ENCODE measurements at places on chromosomes 4 and X. TPM values are rescaled to one million over a fixed set of nuclear protein-coding genes. Genes with fewer than 3 reads are reported as not detected.
A peak's percentile ranks its signal among the peaks of the same experiment; 100 is the strongest.

DNA sequence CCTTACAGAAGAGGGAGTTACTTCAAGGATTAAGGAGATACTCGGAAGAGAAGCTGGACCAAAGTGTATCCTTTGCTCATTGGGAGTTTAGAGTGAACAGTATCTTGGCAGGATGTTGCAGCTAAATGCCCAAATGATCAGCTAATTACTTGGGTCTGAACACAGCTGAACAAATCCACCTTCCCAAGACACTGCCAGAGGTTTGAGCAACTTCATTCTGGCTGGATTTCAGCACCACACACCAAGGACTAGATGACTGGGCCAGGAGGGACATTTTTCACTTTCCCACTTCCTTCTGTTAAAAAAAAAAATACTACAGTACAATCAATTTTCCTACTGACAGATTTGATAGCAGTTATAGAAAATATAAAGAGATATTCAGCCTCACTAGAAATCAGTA is 324.6 kb downstream of the MID1IP1 start:
- H3K27me3 ChIP-seq = peaks cover 2% of the 10 kb centered on the region
- no peak overlapping the region for H3K27ac ChIP-seq
- no peak overlapping the region for H3K4me3 ChIP-seq
- H3K36me3 ChIP-seq = no peaks in the 10 kb centered on the region
- DNase-seq = no peak

- H3K36me3 ChIP-seq = no peaks in the 10 kb centered on the region
- H3K27me3 ChIP-seq = no peaks in the 10 kb centered on the region
- H3K27ac ChIP-seq = no peak overlapping the region
- no peak for DNase-seq
- no peaks in the 10 kb centered on the region for H3K4me1 ChIP-seq
Observed at GRCh38 chr4:124053872-124054538, 657.4 kb downstream of the SPRY1 start.

- H3K4me3 ChIP-seq = no peak overlapping the region
- no peaks in the 10 kb centered on the region for H3K36me3 ChIP-seq
- no peak overlapping the region for H3K27ac ChIP-seq
- no peak for DNase-seq
- H3K4me1 ChIP-seq = no peaks in the 10 kb centered on the region
Observed at GRCh38 chr4:83552924-83553323, 17.0 kb downstream of the GPAT3 start.

DNA sequence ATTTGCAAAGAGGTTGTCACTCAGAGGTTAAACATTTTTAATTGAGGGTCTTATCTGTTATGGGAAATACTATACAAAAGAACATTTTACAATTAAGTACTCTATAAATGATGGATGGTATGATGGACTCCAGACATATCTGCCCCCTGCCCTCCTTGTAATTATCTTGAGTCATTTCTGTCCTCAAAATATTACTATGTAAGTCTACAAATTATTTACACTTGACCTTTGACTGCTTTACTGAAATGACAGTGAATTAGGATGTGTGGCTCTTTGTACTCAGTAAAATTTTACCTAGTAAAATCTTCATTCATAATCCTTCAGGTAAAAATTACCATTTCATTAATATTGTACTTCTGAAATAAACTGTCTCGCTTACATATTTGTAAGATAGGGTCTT is 46.5 kb downstream of the USP9X start:
- no peaks in the 10 kb centered on the region for H3K27me3 ChIP-seq
- H3K4me3 ChIP-seq = no peak overlapping the region
- peaks cover 18% of the 10 kb centered on the region for H3K36me3 ChIP-seq
- no peak for DNase-seq

- H3K27me3 ChIP-seq = no peaks in the 10 kb centered on the region
- peaks cover 14% of the 10 kb centered on the region for H3K4me1 ChIP-seq
- no peaks in the 10 kb centered on the region for H3K36me3 ChIP-seq
- H3K4me3 ChIP-seq = no peak overlapping the region
Observed at GRCh38 chr4:76581077-76581962, 146.3 kb downstream of the SHROOM3 start.

DNA sequence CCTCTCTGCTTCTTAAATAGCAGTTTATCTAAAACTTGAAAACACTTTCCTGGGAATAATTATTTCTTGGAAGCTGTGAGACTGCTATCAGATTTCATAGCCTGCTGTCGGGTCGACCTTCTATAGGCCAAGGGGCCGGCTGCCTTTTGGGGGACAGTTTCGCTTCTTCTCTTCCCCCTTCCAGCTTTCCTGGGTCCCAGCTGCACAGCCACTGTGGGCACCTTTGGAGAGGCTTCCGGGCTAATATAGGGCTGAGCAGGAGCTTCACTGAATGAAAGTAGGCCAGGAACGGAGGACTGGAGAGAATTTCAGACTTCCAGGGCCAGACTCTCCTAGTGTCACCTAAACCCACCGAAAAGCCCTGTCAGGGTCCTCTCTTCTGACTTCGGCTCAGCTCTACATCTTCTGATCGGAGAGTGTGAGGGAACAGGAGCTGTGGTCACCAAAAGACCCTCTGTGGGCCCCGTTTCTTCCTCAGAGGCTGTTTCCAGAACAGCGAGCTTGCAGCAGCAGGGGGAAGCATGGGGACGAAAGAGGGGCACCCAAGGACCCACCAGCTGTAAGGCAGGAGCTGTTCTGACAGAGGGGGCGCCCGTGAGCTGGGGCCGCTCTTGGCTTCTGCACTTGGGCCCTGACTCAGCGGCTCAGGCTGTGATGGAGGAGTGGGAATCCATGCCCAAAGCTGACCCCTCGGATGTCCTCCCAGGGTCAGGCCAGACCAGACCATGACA is 620.6 kb downstream of the BCOR start:
- no peak overlapping the region for H3K4me3 ChIP-seq
- no peaks in the 10 kb centered on the region for H3K36me3 ChIP-seq
- H3K27me3 ChIP-seq = no peaks in the 10 kb centered on the region
- DNase-seq = no peak
- peaks cover 4% of the 10 kb centered on the region for H3K4me1 ChIP-seq

DNA sequence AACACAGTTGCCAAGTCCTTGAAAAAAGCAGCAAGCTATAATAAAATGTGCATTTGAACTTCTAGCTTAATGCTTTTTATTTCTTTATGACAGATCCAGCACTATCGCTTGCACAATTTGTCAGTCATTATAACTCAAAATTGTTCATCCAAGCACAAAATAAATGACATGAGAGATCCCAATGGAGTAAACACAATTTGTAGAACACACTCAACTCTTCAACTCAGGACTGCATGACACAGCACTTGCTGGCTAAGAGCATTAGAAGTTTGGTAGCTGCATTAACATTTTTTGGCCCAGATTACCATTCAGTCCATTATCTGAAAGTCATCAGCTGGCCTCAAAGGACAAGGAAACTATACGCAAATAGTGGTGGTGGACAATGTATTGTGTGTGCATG is 530.1 kb downstream of the INPP4B start:
- H3K4me3 ChIP-seq = no peak overlapping the region
- no peak for DNase-seq
- H3K36me3 ChIP-seq = no peaks in the 10 kb centered on the region
- H3K27ac ChIP-seq = no peak overlapping the region

DNA sequence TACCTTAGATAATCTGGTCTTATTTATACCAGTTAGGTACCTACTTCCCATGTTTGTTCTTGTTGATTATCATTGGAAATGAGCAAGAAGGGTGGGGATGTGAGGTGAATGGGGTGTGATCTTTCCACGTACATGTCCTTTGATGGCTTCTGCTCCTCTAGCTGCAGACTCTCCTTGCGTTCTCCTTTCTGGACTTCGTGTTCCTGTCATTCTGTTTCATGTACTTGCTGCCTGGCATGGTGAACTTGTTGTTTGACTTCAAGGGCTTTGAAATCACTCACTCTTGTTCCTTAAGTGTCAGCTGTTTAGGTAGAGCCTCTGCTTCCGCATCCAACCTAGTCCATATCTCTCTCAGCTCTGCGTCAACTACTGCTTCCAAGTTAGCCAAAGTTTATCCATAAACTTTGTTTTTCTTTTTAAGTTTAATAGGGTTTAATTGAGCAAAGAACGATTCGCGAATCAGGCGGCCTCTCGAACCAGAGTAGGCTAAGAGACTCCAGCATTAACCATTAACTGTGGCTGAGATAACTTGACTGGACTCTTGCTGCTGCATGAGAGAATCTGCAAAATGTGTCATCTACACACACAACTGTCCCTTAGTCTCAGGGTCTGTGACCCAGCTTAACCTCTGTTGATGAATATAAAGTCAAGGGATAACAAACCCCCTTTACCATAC is 42.8 kb downstream of the FHL1 start:
- H3K4me3 ChIP-seq = no peak overlapping the region
- H3K36me3 ChIP-seq = no peaks in the 10 kb centered on the region
- peak overlapping the region; percentile 24 for H3K27ac ChIP-seq
- DNase-seq = no peak
- peaks cover 16% of the 10 kb centered on the region for H3K4me1 ChIP-seq

- H3K4me1 ChIP-seq = no peaks in the 10 kb centered on the region
- DNase-seq = no peak
- H3K36me3 ChIP-seq = no peaks in the 10 kb centered on the region
- no peak overlapping the region for H3K27ac ChIP-seq
Observed at GRCh38 chr4:18007625-18008024, 13.9 kb downstream of the LCORL start.

DNA sequence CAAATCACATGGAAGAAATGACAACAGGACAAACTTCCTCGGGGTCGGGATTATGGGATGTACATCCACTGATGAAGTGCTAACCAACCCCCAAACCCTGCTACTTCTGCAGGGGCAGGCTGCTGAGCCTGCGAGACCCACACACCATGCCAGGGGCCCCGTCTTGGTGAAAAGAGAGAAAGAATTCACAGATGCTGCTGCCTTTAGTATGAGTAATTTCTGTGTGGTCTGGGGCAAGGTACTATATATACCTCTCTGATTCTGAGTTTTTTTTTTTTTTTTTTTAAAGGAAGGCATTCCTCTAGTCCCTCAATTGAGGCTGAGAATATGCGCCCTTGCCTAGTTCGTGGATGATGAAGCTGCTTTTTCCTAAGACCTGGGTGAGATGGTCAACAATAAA is 24.8 kb downstream of the PDHA1 start:
- no peak overlapping the region for H3K4me3 ChIP-seq
- DNase-seq = no peak
- no peak overlapping the region for H3K27ac ChIP-seq
- H3K4me1 ChIP-seq = no peaks in the 10 kb centered on the region

- H3K27ac ChIP-seq = no peak overlapping the region
- H3K27me3 ChIP-seq = no peaks in the 10 kb centered on the region
- H3K4me1 ChIP-seq = no peaks in the 10 kb centered on the region
Observed at GRCh38 chr4:12173496-12173895, 744.8 kb upstream of the HS3ST1 start.

GRCh38 chr4:89268679-89269078 is 38.9 kb downstream of the GPRIN3 start:
- no peak overlapping the region for H3K4me3 ChIP-seq
- no peak overlapping the region for H3K27ac ChIP-seq
- H3K27me3 ChIP-seq = no peaks in the 10 kb centered on the region
- no peaks in the 10 kb centered on the region for H3K4me1 ChIP-seq
- DNase-seq = no peak

GRCh38 chrX:69503228-69503781 is 821 bp upstream of the NALF2 start:
- H3K27ac ChIP-seq = no peak overlapping the region
- no peaks in the 10 kb centered on the region for H3K36me3 ChIP-seq
- no peak overlapping the region for H3K4me3 ChIP-seq
- H3K4me1 ChIP-seq = no peaks in the 10 kb centered on the region
- DNase-seq = no peak

DNA sequence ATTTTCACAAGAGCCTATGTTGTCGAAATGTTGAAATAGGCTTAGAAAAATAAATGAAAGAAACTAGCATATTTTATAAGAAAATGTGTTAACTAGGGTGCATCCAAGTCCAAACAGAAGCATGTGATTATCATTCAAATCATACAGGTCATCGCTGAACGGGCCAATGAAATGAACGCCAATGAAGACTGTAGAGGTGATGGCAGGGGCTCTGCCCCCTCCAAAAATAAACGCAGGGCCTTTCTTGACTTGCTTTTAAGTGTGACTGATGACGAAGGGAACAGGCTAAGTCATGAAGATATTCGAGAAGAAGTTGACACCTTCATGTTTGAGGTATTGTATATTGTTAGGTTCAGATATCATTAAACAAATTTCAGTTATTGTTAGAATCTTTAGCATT is 9.6 kb downstream of the CYP4V2 start:
- H3K4me3 ChIP-seq = no peak overlapping the region
- H3K36me3 ChIP-seq = peaks cover 3% of the 10 kb centered on the region

DNA sequence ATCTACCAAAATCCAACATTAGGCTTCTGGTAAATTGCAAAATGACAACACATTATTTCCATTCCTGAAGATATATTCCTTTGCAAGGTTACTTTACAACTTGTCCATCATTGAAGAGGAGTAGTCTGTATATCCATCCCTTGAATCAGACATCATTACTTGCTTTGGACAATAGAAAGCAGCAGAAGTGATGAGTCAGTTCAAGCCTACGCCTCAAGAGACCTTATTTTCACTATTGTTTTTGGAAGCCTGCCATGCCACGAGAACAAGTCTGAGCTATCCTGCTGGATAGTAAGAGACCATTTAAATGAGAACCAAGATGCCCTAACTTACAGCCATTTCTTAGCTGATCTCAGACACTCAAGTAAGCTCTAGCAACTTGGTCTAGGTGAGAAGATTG is 246.0 kb upstream of the HHIP start:
- no peak overlapping the region for H3K27ac ChIP-seq
- no peak overlapping the region for H3K4me3 ChIP-seq
- no peaks in the 10 kb centered on the region for H3K27me3 ChIP-seq
- no peak for DNase-seq

GRCh38 chr4:138007572-138007971 is 234.6 kb downstream of the SLC7A11 start:
- H3K36me3 ChIP-seq = no peaks in the 10 kb centered on the region
- H3K27me3 ChIP-seq = no peaks in the 10 kb centered on the region
- no peaks in the 10 kb centered on the region for H3K4me1 ChIP-seq
- H3K27ac ChIP-seq = no peak overlapping the region
- no peak for DNase-seq
- H3K4me3 ChIP-seq = no peak overlapping the region

DNA sequence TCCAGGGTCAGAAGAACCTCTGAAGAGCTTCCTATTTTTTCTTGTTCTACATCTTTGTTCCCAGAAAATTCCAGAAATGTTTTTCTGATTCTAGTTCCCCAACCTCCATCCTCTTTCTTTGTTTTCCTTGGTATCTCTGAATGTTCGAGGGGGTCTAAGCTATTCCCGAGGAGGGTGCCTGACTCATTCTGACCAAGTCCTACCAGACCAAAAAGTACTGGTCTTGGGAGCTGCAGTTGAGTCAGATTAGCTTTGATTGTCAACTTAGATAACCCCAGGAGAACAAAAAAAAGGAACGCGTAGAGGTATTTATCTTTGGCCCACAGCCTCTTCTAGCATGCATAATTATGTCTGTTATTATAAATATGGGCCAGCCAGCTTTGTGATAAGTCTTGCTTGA is 12.1 kb upstream of the TENM3 start:
- H3K4me1 ChIP-seq = no peaks in the 10 kb centered on the region
- no peak overlapping the region for H3K4me3 ChIP-seq

GRCh38 chr4:184014301-184014700 is 109.2 kb downstream of the STOX2 start:
- no peaks in the 10 kb centered on the region for H3K27me3 ChIP-seq
- H3K4me1 ChIP-seq = peaks cover 6% of the 10 kb centered on the region
- H3K36me3 ChIP-seq = no peaks in the 10 kb centered on the region
- no peak for DNase-seq
- H3K27ac ChIP-seq = no peak overlapping the region

The NR0B1 gene
- total RNA-seq = not detected

The CITED1 gene
- total RNA-seq = not detected

The FAM47A gene
- not detected for total RNA-seq

The APLN gene
- total RNA-seq = not detected

The EFNB1 gene
- 17.8 TPM for total RNA-seq

The GRPR gene
- total RNA-seq = not detected

The SOWAHD gene
- 11.6 TPM for total RNA-seq
